ENCODE measurements at places on chromosomes 13 and 19. TPM values are rescaled to one million over a fixed set of nuclear protein-coding genes. Genes with fewer than 3 reads are reported as not detected.
A peak's percentile ranks its signal among the peaks of the same experiment; 100 is the strongest.

DNA sequence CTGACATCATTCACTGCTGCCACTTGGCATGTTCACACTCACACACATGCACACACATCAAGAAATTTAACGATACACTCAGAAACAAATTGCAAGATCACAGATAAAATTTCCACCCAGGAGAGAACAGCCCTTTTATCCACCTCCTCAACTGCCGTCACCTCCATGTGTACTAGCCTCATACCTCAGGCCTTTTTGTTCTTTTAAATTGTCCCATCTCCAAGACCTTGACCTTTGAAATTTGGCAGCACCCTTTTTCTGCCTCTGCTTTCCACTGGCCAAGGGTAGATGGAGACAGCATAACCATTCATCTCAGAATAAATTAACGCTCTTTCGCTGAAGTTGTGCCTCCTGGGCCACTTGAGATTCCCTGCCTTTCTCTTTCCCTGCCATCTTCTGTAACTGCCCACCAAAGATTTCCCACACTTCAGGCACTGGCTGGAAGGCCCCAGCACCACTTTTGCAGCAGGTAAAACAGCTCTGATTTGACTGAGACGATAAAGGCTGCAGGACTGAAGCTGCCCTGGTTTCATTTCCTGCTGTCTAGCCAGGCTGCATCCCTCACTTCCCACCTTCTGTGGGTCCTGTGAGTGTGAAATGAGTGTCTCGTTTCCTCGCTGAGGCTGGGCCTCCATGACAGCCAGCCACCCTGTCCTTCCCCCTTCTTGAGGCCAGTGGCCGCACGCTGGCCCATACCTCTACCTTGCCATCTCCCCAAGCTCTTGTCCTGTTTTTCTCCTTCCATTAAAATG is 39.3 kb downstream of the MBNL2 start:
- DNase-seq = no peak

DNA sequence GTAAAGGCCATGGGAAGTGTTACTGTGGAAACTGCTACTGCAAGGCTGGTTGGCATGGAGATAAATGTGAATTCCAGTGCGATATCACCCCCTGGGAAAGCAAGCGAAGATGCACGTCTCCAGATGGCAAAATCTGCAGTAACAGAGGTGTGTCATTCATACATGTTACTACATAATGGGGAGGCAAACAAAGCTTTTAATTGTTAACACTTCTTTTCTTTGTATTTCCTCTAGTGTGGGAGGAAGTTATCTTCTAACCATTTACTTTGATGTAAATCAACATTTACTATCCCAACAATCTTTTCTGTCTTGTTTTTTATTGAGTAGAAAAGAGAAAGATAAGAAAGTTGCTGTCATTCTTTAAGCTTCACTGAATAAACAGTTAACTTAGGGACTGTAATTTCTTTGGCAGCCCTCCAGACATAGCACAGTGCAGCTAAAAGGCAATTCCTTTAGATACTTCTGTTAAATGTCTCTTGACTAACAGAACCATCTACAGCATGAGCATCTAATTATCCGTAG is 126.9 kb downstream of the ITGBL1 start:
- no peak for DNase-seq

DNA sequence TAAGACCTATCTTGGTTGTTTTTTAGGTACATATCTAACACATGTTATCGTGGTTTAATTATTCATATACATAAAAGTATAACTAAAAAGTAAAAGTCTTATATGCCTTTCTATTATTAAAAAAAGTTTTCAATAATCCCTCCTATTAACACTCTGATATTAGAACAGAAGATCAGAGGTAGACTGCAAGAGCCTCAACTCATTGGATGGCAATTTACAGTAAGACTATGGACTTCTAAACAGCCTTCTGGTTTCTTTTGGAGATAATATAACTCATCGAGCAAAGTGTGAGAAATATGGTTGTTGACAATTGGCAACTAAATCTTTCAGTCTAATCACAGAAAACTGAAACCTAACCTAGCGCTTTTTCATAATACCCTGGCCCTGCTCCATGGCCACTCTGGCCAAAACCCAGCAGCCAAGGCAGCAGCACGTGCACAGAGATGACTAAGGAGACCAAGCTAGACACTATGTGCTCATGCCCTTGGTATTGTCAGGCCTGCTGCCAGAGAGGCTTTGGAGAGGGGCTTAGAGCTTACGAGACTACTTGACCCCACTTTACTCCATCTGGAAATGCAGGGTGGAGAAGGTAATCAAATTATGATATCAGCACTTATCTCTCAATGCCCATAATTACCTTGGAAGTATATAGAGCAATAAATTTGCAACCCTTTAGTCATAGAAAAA is 40.6 kb upstream of the EEF1AKMT1 start:
- peak; percentile 89 for DNase-seq

Gene ING1
- 6.6 TPM for total RNA-seq

Gene C2CD4C
- 2.7 TPM for total RNA-seq

DNA sequence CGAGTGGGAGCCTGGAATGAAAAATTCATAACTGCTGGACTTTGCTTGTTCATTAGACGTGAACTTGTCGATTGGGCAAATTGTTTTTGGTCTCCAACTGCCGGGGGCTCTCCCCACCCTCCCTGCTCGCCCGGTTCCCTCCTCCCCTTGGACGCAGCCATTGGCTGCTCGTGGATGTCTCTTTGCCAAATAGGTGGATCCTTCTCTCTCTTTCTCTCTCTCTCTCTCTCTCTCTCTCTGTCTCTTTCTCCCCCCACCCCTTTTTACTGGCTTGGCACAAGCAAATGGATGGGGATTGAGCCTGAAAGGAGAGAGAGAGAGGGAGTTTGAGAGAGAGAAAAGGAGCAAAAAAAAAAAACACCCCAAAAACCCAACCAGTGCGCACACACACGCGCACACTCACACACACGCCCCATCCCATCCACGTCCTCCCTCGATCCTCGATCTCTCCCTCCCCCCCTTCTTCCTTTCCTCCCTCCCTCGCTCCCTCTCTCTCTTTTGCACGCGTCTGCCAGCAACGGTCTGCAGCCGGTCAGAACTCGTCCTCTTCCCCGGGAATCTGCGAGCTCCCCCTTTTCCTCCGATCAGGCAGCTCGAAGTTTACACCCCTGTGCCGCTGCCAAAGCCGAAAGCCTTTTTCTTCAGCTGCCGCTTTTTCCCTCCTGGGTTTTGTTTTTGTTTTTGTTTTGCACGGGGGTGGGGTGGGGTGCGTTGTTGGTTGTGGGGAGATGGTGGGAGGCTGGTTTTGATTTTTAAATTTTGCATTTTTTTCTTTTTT is 27.8 kb downstream of the NFIX start:
- DNase-seq = peak; percentile 89

Gene ZNF492
- total RNA-seq = 0.13 TPM

- no peak for DNase-seq
Measured at GRCh38 chr13:47112903-47113299, 216.0 kb upstream of the HTR2A start.

DNA sequence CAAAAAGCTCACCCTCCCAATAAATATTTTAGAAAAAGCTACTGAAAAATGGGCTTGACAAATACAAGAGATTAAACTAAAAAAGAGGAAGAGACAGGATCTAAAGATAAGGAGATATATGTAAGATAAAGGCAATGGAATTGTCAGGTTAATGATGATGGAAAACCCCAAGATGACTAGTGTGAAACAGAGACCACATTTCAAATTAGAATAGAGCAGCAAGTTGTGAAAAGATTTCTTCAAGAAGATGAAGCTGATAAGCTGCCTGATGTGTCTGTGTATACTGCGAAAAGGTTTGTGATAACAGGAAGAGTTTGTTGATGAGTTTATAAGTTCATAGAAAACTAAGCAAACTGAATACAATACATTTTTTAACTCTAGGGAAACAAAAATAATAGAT is 840.1 kb upstream of the SLITRK5 start:
- no peak for DNase-seq

DNA sequence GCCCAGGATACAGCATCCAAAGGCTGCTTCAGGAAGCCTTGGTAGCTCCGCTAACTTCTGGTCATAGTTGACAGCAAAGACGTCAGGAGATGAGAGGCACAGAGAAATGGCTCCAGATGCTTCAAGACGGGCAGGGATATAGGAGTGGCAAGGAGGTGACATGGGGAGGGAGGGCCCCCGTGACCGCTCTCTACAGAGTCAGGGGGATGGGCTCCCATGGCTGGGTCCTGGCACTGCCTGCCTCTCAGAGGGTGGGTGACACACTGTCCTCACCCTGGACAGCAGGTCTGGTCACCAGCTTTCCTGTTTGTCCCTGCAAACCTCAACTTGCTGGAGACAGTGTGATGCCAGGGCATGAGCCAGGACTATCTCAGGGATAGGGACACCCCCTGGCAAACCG is 10.3 kb upstream of the ZNF14 start:
- no peak for DNase-seq

GRCh38 chr13:40764587-40765403 is 6.2 kb downstream of the MRPS31 start:
- DNase-seq = no peak

DNA sequence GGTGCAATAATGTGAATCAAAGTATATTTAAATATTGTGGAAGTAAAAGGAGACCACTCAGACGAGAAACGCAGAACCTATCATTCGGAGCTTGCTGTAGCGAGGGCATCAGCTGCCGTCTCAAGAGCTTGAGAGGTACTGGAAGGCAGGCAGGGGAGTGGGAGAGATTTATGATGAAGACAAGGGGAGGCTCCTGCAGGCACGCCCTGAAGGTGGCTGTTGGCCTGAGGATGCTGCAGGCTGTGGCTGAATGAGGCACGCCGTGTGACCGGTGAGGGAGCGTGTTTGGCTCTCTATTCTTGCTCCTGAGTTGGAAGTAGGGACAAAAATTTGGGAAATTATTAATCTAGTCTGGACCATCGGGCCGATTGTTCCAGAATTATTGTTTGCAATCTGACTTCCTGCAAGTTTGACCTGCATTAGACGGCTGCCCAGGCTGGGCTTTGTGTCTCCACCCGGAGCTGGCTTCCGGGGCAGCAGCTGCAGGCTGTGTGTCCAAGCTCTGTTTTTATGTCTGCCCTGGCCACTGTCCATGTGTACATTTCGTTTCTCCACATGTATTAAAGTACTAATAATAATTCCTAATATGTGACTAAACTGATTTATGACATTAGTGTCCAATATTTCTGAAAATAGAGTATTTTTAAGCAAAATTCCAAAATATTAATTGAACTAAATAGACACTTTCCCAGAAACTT is 91.1 kb upstream of the ANKRD10 start:
- peak; percentile 85 for DNase-seq

Gene IQCN
- total RNA-seq = 1.1 TPM

Gene MYO16
- 0.92 TPM for total RNA-seq

DNA sequence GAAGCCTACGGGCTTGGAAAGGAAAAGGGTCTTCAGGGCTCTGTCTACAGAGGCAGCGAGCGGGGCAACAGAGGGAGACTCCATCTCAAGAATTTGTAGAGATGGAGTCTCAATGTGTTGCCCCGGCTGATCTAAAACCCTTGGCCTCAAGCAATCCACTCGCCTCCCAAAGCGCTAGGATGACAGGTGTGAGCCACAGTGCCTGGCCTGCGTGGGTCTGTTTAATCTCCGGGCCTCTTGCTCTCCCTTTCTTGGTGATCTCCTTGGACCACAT is 8.1 kb downstream of the RPS9 start:
- no peak for DNase-seq

Gene NLRP7
- not detected for total RNA-seq

DNA sequence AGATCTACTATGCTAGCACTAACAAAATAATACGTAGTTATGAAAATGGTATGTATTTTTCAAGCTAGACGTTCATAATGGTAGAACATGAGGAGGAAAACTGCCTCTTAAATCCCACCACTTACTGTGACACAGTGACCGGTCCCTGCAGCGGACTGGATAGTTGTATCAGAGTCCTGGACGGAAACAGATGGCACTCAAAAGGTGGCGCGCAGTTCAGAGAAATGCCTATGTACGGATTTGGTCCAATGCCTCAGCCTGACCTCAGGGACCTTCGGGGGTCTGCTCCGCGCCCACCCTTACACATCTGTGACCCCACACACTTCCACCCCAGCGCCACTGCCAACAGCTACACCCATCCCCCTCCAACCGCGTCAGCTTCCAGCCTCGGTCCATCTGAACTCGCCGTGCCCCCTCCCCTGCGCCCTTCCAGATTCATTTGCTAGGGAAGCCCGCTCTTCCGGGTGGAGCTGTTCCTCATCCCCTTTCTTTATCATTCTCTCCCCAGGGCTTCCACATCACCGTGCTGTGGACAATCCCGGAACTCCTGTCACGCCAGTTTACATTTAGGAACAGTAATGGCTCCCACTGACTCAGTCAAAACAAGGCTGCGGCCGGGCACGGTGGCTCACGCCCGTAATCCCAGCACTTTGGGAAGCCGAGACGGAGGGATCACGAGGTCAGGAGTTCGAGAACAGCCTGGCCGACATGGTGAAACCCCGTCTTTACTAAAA is 792 bp upstream of the LENG8 start:
- DNase-seq = peak; percentile 80

DNA sequence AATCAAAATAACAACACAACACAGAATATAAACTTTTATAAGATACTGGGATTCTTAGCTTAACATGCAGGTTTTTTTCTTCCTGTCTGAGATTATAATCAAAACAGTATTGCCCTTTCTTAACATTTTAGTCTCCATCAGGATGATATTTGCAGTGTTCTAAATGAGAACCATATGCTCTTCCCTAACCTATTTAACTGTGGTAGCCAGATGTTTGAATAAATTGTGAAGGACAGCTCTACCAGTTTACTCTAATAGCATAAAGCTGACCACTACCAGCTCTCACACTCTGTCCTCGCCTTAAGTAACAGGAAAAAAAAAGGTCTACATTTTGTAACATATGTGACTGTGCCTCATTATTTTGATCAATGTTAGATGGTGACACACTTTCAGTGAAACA is 618.7 kb upstream of the SGCG start:
- no peak for DNase-seq

GRCh38 chr13:78659732-78660494 is 958 bp upstream of the OBI1 start:
- no peak for DNase-seq

GRCh38 chr19:1259206-1259875 is 9.8 kb upstream of the CIRBP start:
- DNase-seq = peak; percentile 96

- no peak for DNase-seq
Measured at GRCh38 chr19:934197-934840, 8.5 kb downstream of the ARID3A start.

Gene BCAM
- total RNA-seq = 86.8 TPM

Gene U2AF1L4
- 24.9 TPM for total RNA-seq

- DNase-seq = no peak
Measured at GRCh38 chr19:44111910-44112463, 1.2 kb upstream of the ZNF225 start.

Gene CGB2
- not detected for total RNA-seq

Gene HAUS5
- 5.9 TPM for total RNA-seq

DNA sequence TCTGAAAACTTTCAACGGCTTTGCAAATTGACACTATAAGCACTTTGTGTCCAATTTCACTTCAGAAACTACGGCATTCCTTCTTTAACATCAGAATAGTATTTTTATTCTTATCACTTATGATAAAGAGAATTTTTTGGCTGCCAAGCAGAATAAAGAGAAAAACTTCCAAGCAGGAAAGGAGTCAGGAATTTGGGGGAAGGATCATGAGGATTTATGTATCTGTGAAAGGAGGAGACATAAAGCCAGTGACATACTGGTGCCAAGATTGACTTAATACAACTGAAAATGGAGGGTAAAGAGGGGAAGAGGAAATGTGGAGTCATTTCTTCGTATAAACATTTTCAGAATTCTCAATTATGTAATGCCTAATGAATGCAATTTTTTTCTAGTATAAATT is 94.7 kb downstream of the RBM26 start:
- no peak for DNase-seq

Data from cardiac septum (tissue), 1 donor.